Stimulated activated CD8-positive, alpha-beta memory T cell treated with anti-CD3 and anti-CD28 coated beads, Interleukin-15, amount 100 ng/mL, for 48 hours (primary cell): ENCODE measurements at places on chromosomes 6 and 20.

DNA sequence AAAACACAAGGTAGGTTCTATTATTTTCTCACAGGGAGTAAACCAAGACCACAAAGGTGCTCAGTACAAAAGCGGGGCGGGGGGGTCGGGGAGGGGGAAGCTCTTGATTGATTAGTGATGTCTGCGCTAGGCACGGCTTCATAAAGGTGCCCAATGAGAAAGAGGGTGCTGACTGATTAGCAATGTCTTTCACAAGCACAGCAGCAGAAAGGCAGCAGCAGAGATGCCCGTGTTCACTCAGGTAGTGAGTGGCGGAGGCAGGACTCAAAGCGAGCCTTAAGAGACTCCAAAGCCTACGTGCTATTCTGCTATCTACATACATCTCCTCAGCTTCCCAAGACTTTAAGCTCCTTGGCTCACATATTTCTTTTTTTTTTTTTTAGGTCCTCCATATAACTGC lies 20.3 kb downstream of the NFATC2 start:
- no peak for DNase-seq

- DNase-seq, result no peak
These were observed 526.1 kb upstream of the MARCKS start for GRCh38 chr6:113331021-113331420.

GRCh38 chr6:38346291-38347079 lies 293.2 kb downstream of the BTBD9 start:
- no peak for DNase-seq

DNA sequence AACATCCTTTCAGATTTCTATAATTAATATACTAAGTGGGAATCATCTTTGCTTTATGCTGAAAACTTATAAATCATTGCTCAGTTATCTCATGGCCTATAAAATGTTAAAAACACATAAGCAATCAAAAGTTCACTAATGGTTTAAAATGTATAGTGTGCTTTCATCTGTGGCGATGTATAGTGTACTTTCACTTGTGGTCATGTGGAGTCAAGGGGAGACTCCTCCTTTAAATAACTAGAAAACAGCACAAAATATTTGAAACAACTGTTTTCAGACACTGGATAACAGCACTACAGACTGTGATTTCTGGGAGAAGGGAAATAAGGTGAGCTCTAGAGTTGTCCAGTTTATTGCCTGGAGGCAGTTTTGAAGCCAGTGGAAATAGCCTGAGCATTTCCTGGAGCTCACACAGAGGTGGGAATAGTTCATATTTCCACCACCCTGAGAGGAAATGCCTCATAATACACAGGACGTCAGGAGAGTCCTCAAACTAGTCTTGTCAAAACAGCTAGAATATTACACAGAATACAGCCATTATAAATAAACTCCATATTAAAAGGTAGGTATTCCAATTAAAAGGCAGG lies 89.4 kb downstream of the CEP162 start:
- no peak for DNase-seq

GRCh38 chr20:35302421-35303335 lies 10.5 kb upstream of the FAM83C start:
- DNase-seq, result no peak

GRCh38 chr6:75437421-75437891 lies 56.1 kb downstream of the FILIP1 start:
- no peak for DNase-seq

DNA sequence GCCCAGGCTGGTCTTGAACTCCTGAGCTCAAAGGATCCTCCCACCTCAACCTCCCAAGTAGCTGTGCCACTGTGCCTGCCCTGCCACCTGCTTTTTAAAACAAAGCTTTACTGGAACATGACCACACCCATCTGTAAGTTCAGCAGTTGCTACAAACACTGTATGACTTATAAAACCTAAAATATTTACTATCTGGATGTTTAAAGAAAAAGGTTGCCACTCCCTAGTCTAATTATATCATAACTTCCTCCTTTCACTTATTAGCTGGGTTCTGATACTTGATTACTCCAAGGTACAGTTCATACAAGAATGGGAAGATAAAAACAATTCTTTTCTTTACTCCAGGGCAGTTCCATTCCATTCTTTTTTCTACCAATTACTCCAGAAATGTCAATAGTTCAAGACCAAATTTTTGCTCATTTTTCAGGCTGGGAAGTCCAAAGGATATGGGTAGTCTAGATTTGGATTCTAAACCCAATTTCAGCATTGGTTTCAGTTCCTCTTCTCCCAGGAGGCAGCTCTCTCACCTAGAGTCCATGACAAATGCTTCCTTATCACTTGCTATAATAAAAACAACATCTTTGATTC lies 63.1 kb downstream of the SEC63 start:
- DNase-seq, result no peak

DNA sequence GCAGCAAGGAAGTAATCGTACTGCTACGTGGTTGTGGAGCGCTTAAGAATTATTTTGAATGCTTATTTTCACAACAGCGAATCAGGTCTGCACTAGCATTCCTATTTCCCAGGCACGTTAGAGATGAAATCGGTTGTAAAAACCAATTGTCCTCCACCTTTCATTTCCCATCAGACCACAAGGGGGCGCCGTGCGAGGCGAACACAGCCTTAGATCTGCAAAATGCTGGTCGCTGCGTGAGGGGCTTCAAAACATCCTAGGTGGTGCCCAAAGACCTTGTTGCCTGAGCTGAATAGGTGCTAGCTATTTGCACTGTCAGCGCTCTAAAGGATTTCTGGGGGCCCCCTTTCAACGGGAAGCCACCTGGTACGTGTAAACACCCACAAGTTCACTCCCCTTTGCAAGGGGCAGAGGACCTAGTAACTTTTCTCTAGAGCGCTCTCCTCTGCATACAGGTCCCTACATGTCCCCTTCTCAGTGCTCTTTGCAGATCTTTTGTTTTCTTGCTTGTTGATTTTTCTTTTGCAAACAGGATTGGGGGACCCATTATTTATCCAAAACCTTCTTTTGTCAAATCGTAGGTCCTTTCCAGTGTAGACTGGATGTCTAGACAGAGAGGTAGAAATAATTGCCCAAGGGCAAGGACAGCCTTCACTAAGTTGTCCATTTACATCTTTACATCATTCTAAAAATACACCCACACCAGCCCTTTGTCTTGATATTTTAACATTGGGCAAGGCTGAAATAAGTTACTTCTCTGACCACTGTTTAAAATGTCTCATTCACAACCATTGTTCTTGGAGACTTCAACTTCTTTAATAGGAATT lies 59.8 kb downstream of the NEDD9 start:
- peak; percentile 50 for DNase-seq

DNA sequence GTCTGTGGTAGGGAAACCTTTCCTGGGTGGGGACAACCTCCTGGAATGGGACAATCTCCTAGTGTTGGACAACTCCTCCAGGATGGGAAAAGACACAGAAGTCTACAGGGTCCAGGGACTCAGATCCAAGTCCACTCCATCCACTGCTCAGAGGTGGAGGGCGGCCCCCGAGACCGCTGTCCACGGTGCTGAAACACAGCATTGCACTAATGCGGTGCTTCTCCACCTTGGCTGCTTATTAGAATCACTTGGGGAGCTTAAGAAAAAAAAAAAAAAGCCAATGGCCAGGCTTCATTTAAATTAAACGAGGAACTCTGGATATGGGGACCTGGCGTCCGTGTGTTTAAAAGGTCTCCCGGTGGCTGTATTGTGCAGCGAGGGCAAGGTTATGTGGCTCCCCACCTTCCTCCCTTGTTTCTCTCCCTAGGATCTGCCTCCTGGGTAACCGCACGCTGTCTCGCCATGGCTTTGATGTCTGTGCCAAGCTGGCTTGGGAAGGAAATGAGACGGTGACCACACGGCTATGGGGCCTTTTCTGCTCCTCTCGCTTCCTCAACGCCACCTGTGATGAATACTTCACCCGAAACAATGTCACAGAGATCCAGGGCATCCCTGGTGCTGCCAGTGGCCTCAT lies 12.0 kb downstream of the SLC12A5 start:
- no peak for DNase-seq

DNA sequence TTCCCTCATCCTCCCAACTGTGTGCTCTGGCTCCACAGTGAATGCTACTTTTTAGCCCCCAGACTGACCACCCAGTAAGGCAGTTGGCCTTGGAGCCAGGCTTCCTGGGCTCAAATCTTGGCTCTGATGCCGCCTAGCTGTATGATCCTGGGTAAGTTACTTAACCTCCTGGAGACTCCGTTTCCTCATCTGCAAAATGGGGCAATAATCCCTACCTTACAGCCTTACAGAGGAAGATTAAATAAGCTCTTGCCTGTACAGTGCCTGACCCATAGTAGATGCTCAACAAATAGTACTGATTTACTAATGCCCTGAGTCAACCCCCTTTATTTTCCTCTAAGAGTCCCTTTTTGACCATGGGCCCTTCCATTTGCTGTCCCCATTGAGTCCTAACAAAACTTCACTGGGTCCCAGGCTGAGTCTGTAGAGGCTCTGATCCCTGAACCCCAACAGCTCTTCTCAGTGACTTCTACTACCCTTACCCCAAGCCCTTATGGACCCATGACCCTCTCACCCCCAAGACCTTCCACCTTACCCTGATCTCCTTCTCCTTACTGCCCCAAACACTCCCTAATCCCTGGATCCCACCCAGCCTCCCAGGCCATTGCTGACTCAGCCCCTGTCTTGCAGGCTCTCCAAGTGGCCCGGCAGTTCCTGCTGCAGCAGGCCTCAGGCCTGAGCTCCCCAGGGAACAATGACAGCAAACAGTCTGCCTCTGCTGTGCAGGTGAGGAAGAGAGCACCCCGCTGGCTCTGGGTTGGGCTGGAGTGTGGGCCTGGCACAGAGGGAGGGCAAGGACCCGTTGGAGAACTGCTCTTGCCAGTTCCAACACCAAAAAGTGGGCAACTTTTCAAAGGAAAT lies 31.4 kb downstream of the FOXP4 start:
- DNase-seq, result no peak

DNA sequence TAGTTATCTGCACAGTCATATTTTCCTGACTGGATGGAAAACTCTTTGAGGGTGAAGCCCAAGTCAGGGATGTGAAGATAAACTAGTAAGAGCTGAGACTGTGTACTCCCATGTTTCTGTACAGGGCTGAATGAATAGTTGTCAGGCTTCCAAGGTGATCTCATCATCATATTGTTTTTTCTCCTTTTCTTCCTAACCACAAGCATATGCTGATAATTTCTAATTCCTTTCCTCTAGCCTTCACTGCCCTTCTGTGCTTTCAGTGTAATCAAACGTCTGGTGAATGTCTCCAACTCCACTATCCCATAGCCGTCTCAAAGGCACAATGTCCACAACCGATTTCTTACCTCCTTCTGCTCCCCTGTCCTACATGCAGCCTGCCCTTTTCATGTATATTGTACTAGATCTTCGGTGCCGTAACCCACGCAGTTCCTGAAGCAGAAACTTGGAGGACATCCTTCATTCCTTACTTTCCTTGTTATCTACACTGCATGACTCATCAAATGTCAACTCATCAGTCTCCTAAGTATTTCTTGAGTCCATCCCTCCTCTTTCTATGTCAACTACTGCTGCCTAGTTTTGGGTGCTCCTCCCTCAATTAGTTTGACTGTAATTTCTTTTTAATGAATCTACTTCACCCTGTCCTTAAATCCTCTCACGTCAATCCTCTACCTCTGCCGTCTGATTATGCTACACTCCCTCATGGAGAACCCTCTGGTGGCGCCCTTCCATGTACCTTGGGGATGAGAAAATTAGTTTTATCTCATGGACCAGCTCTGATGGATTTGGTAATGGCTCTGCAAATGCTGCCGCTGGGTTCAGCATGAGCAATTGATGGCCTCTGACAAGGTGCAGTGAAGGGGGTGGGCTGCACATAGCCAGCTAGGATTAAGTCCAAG lies 21.9 kb downstream of the NCOA7 start:
- DNase-seq, result no peak

DNA sequence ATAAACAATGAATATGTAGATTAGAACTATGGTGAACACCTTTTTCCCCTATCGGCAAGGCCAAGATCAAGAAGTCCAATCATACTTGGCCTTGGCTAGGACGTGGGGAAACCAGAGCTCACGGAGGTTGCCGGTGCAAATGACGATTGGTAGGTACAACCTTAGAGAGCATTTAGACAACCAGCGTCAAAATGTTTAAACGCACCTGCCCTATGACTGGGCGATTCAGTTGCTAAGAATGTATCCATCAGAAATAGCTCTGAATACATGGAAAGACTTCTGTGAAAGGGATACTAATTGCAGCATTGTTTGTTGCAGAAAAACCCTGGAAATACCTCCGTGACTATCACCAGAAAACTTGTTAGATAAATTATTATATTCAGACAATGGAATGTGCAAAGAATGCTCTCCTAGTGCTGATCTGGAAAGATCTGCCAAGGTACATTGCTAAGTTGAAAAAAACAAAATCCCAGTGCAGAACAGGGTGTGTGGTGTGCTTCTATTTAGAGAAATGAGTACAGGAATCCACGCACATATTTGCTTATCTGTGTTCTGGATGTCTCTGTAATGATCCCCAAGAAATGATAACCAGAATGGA lies 48.0 kb upstream of the PTPN1 start:
- DNase-seq, result no peak

DNA sequence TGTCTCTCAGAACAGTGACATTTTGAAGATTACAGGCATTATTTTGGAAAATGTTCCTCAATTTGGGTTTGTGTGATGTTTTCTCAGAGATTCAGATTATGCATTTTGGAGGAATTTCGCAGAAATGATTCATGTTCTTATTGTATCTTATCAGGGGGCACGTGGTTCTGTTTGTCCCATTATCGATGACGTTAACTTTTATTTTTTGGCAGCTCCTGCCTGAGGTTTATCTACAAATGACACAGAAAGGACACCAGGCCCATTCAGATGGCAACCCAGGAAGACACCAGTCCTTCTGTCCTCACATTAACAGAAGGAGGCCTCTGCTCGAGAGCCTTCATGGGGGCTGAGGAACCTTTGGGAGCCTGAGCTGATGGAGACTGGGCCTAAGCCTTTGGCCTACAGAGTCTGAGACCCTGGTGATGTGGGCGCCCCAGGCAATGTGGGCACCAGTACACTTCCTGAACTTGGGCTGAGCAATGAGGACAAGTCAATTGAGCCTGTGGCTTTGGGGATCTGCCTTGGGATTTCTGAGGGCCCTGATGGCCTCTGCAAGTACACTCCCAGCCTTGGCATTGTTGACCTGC lies 41.2 kb upstream of the EZR start:
- DNase-seq, result no peak

DNA sequence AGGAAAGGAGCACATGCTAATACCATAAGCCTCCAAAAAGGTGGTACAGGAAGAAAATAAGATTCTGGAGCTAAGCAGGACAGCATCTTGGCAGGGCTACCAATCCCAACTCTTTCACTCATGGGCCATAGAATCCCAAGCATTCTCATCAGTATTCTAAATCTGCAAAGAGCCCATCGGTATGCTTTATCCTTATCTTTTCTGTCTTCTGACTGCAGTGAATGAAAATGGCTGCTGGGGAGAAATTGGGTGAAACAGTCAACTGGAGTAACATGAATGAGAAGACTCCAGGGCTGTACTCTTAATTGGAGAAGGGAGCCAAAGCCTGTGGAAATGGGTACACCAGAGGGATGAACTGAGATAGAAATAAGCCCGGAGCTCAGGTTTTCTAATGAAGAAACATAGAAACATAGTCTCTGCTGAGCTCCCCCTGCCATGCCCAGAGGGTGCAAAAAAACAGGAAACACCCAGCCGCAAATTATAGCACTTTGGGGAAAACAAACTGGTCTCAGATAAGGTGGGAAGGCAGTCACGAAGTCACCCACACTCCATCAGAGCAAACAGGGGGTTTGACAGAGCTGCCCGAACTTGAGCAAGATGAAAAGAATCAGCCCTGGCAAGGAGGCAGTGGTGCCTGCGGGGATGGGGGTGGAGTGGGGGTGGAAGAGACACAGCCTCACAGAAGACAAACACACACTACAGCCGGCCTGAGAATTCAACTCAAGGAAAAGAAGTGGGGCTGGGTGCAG lies 35.4 kb upstream of the E2F3 start:
- DNase-seq, result no peak
